T-cell (primary cell): ENCODE measurements at places on chromosomes 6 and 20.

GRCh38 chr6:44397424-44398164 is 10.1 kb downstream of the CDC5L start:
- peaks cover 8% of the 10 kb centered on the region for H3K4me1 ChIP-seq
- no peak for DNase-seq
- no peaks in the 10 kb centered on the region for H3K36me3 ChIP-seq
- no peaks in the 10 kb centered on the region for H3K27me3 ChIP-seq
- H3K4me3 ChIP-seq: no peak overlapping the region
- H3K27ac ChIP-seq: no peak overlapping the region

- no peak overlapping the region for H3K4me3 ChIP-seq
- H3K4me1 ChIP-seq: no peaks in the 10 kb centered on the region
- no peaks in the 10 kb centered on the region for H3K36me3 ChIP-seq
- peaks cover 10% of the 10 kb centered on the region for H3K27me3 ChIP-seq
- no peak overlapping the region for H3K27ac ChIP-seq
These were observed 43.7 kb downstream of the DAAM2 start for GRCh38 chr6:39835821-39836295.

GRCh38 chr6:126376682-126377081 is 36.8 kb downstream of the CENPW start:
- no peak overlapping the region for H3K4me3 ChIP-seq
- no peaks in the 10 kb centered on the region for H3K36me3 ChIP-seq
- no peaks in the 10 kb centered on the region for H3K27me3 ChIP-seq

GRCh38 chr20:61674121-61674520 is 391.6 kb downstream of the TAF4 start:
- H3K27me3 ChIP-seq: no peaks in the 10 kb centered on the region
- no peak for DNase-seq
- no peak overlapping the region for H3K27ac ChIP-seq

GRCh38 chr20:673603-674001 is 2.0 kb downstream of the SCRT2 start:
- no peak overlapping the region for H3K4me3 ChIP-seq
- H3K4me1 ChIP-seq: no peaks in the 10 kb centered on the region
- no peak overlapping the region for H3K27ac ChIP-seq
- DNase-seq: no peak
